ENCODE measurements at places on chromosomes 12 and 14.

- no peak for DNase-seq
Observed at GRCh38 chr14:87002776-87003175, 990.2 kb downstream of the GALC start.

DNA sequence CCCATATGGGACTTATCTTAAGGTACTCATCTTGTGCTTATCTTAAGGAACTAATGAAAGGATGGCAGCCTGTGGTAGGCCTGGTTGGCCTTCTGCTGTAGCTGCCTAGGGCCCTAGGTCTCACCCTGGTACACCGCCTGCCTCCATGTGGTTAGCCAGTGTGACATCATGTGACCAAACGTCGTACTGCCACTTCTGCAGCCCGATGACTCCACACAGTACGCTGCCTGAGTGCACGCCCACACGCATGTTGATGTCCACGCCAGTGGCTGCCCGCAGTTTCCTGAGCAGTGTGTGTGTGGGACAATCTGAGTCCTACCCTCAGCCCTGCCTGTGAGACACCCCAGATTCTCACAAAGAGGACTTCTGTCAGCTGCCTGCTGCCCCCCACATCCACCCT, 5.1 kb downstream of the ADCY4 start:
- no peak for DNase-seq

DNA sequence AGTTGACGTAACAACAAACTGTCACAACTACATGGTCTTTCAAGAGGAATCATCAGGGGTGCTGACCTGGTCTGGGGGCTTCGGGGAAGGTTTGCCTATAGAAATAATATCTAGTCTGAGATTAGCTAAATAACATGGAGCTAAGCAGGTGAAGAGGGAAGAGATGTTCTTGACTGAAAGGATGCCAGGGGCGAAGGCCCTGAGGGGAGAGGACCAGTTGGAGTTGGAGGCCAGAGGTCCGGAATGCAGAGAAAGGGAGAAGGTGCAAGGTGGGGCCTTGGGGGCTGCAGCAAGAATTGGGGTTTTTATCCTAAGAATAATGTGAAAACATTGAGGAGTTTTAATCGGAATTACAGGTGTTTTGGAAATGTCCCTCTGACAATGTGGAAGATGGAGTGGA, 68.5 kb upstream of the RIC8B start:
- no peak for DNase-seq

DNA sequence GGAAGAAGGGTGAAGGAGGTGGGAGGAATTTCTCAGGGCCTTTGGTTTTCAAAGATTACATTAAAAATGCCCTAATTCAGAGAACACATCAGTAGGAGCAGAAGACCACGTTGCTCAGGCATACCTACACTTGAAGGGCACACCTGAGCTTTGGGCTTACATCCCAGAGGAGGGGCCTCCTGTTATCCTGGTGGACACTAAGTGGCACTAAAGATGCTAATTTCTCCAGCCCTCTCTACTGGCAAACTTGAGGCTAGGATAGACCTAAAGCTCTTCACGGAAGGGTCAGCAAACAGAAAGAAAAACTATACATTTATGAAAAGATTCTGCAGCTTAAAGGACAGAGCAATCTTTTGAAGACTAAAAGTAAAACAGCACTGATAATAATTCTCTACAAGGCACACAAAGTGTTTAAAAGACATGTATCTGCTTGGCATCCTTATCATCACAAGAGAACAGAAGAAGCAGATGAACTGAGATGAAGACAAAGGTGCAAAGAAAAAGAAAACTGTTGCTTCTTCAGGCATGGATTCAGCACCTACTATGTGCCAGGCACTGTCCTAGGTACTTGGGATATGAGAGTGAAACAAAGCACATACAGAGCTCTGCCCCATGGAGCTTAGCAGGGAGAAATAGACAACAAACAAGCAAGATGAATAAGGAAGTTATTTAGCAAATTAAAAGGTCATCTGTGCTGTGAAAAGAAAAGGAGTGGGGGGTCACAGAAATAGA, 137.5 kb downstream of the NUAK1 start:
- DNase-seq: no peak

- no peak for DNase-seq
Observed at GRCh38 chr12:64747695-64748094, 11.5 kb downstream of the GNS start.

DNA sequence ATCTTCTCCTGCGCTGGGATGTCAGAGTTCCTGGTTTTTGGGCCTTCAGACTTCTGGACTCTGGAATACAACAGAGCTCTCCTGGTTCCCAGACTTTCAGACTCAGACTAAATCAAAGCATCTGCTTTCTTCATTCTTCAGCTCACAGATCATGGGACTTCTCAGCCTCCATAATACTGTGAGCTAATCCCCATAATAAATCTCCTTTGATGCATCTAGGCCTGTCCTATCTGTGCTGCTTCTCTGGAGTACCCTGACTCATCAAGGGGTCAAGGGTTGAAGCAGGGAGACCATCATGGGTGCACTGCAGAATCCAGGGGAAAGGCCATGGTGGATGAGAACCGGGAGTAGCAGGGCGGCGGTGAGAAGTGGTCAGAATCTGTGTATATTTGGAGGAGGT, 1094.1 kb upstream of the TMEM132C start:
- no peak for DNase-seq

- no peak for DNase-seq
Observed at GRCh38 chr12:75779891-75780496, 251.6 kb downstream of the PHLDA1 start.
